ENCODE measurements at places on chromosomes 13 and 19.
A peak's percentile ranks its signal among the peaks of the same experiment; 100 is the strongest.

GRCh38 chr13:111409413-111409812, 89.0 kb downstream of the TEX29 start:
- DNase-seq = no peak

DNA sequence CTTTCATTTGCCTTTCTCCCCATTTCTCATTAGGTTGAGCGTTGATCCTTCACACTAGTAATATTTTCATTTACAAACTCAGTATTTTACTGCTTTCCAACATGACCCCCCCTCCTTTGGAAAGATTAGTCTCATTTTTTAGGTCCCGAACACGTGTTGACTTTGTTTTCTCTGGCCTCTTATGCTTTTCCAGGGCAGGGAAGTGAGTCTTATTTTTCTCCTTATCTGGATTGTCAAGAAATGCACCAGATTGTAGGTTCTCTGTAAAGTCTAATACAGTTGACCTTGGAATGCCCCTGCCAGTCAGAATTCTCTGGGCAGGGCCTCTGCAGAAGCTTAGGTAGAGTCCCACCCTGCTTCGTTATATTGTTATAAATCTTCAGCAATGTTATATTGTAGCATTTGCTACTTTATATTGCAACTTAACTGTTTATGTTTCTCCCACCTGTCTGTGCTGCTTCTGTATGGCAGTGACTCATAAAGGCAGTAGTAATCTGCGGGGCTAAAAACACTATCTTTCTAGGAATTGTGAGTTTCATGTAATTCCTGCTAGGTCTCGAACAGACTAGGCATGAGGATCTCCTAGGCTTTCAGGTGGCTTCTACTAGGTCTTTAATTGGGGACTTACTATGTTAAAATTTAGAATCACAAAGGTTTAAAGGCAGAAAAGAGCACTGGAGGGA, 2.0 kb downstream of the TDRD3 start:
- DNase-seq = no peak

- DNase-seq = no peak
Measured at GRCh38 chr13:108227651-108228272, 9.6 kb downstream of the ABHD13 start.

DNA sequence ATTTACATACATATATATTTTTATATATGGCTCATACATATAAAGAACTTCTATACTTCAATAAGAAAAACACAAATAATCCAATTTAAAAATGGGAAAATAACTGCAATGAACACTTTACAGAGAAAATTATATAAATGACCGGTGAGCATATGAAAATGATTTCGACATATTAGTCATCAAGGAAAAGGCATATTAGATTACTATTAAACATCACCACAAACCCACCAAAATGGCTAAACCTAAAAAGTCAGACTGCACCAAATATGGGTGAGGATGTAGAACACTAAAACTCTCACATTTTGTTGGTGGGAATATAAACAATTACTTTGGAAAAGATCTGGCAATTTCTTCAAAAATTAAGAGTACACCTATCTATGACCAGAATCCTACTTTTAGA, 316.2 kb downstream of the ENOX1 start:
- DNase-seq = no peak

DNA sequence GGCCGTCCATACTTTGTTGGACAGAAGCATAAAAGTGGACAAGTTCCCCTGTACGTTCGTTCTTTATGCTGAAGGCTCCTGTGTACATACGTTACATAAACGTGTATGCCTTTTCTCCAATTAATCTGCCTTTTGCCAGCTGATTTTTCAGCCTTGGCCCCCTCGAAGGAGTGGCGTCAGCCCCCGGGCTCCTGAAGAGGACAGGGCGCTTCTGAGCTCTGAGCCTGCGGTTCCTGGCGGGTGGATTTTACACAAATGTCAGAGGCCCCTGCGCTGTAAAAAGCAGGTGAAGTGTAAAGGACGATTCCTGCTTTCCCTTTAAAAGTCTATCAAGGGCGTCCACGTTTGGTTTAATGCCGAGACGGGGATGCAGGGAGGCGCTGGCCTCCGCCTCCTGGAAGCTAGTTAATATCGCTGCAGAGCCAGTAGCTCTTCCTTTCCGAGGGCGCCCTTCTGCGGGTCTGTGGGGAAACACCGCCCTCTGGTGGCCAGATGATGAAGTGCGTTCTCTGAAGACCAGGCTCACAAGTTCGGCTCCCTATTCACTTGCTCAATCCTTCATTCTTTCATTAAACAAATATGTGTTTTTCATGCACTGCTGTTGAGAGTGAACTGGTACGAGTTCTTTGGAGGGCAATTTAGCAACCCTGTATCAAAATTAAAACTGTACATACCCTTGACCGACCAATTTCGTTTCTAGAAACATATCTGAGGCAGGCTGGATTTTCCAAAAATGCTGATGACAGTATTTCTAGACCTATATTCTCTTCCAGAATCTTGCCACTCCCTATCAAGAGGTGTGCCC, 62.0 kb downstream of the GPR12 start:
- DNase-seq = peak; percentile 78

GRCh38 chr13:57302604-57303003, 135.6 kb downstream of the PRR20E start:
- DNase-seq = no peak

GRCh38 chr13:25662516-25662915, 290.7 kb downstream of the ATP8A2 start:
- no peak for DNase-seq

DNA sequence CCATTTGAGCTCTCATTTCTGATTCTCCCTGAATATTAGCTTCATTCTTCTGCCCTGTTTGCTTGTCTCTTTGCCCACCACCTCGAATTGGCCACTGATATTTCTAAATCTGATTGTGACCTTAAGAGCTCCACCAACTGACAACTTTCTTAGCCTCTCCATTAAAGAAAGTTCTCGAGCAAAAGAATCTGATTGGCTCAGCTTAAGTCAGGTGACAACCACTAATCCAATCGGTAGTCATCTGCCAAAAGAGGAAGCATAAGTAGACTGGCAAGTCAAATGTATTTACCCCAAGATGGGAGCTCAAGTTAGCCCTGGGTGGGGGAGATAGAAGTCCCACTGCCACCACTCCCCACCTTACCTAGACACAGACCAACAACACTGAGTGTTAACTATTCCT, 41.5 kb downstream of the NOTCH3 start:
- no peak for DNase-seq

DNA sequence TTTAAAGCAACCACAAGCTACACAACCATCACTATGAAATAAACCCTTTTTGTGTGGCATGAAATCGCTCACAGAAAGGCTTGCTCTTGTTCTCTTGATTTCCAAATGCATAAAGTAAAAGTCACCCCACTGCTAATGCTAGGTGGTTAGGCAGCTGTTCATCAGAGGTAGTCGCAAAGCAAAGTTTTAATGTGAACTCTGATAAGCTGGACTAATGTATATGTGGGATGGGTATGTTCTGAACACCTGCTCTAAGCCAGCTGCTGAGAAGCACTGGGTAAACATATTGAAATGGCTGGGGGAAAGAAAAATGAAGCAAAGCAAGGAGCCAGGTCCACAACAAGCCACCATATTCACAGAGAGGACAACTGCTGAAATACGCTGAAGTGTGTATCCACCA, 142.3 kb downstream of the KLF12 start:
- DNase-seq = peak; percentile 68

DNA sequence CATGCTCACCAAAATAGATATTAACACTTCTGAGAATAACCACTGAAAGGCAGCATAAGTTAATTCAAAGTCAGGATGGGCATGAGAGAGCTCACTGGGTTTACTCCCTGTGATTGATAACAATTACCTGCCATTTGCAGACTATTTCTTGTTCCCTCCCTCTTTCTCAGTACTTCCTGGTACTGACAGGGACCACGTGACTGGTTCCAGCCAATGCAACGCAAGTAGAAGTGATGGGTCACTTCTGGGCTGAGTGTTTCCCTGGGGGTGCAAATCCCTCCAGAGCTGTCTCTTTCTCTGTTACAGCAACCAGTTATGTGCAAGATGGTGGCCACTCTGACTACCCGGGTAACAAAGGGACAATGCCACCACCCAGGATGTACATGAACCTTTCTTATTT, 118.8 kb downstream of the EFNB2 start:
- DNase-seq = no peak

DNA sequence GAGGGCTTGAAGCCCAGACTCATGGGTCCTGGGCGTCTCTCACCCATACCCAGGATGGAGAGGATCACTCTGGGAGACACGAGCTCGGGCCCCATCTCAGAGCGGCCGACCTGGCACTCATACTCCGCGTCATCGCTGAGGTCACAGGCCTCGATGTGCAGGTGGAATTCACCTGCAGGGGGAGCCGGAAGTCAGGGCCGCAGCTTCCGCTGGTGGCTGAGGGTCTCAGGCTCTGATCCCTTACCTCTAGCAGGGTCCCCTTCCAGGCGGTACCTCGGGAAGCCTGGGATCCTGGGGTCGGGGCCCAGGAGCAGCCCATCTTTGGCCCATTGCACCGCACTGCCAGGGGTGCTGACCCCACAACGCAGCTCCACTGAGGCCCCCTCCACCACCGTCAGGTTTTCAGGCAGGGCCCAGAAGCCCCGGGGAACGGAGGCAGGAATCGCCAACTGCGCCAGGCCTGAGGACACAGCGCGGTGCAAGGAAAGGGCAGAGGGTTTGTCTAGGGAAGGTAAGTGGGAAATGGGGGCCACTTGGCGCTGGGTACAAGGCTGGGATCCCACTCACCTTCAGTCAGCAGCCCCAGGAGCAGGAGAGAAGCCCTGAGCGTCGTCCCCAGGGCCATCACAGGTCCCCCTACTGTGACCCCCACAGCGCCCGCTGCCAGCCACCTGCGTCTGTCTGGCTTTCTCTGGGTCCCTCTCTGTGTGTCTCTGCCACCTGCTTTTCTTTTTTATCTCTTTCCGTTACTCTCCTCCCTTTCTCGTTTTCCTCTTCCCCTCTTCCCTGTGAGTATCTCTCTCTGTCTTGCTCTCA, 883 bp downstream of the NPHS1 start:
- DNase-seq = no peak

- no peak for DNase-seq
Measured at GRCh38 chr13:33494596-33495204, 209.1 kb upstream of the STARD13 start.

- no peak for DNase-seq
Measured at GRCh38 chr19:52034051-52034728, 6.0 kb upstream of the ZNF614 start.

DNA sequence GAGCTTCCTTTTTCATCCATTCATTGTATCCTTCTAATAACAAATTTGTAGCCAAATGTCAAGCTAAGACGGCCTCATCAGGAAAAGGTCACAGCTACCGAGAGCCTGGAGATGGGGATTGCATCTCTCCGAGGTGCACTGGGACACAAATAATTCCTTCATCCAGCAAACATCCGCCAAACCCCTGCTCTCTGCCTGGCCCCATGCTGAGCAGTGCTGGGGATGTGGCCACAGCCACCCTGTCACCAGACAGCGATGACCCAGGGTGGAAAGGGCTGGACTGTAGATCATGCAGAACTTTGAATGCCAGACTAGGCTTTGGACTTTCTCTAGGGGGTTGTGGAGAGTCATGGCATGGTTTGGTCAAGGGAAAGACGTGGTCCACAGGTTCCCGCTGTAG, 1.9 kb downstream of the TOMM40 start:
- DNase-seq = no peak

- no peak for DNase-seq
Measured at GRCh38 chr13:43273362-43273761, 250.0 kb downstream of the DNAJC15 start.

DNA sequence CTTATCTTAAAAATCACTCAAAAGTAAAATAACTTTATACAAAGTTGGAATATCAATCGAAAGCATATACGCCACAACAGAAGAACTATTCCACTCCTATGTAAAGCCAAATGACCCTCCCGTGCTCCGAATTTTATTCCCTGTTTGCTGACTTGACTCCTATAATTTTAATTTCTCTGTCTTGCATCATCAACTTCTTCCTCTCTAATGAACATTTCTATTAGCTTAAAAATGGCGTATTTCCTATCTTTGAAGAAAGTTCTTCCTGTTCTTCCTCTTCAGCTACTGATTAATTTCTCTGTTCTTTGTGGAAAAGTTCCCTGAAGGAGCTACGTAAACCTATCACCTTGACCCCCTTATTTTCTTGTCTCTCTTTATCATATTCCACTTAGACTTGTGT, 389.3 kb downstream of the LMO7 start:
- DNase-seq = no peak

GRCh38 chr19:3565139-3565538, 7.6 kb upstream of the HMG20B start:
- DNase-seq = no peak

- no peak for DNase-seq
Measured at GRCh38 chr13:44402899-44403445, 29.3 kb downstream of the SERP2 start.

GRCh38 chr13:107834717-107835116, 380.6 kb downstream of the LIG4 start:
- no peak for DNase-seq

DNA sequence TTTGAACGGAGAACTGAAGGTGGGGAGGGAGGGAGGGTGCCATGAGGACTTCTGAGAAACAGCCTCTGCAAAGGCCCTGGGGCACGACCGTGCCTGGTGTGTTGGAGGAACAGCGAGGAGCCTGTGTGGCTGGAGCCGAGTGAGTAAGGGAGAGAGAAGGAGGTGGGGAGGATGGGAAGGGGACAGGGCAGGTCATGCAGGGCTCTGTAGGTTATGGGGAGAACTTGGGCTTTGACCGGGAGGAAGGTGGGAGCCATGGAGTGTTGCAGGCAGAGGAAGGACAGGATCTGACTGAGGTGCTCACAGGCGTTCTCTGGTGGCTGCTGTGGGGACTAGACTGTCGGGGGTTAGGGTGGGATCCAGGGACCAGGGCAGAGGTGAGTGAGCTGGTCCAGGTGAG, 6.7 kb downstream of the MPND start:
- no peak for DNase-seq

DNA sequence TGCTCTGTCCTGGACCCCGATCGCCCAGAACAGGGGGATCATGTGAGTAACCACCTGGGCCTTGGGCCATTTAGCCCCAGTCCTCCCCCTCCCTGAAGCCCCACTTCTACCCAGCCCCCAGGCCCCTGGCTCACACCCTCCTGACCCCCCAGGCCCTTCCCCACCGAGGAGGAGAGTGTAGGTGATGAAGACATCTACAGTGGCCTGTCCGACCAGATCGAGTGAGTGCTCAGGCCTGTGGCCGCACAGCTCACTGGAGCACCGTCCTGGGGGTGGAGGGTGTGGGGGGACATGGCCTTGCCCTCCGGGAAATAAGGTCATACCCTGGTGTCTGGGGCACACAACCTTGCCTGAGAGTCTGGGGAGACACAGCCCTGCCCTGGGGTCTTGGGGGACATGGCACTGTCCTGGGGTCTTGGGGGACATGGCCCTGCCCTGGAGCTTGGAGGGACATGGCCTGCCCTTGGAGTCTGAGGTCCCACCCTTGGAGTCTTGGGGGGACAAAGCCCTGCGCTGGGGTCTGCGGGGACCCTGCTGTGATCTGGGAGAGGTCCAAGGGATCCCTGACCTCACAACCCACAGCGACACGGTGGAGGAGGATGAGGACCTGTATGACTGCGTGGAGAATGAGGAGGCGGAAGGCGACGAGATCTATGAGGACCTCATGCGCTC, 49.3 kb downstream of the VAV1 start:
- no peak for DNase-seq

GRCh38 chr13:113747291-113747833, 11.7 kb upstream of the TMEM255B start:
- no peak for DNase-seq

GRCh38 chr19:16594131-16594586, 21.9 kb upstream of the SLC35E1 start:
- no peak for DNase-seq
